ENCODE measurements at places on chromosomes 16 and 17.

DNA sequence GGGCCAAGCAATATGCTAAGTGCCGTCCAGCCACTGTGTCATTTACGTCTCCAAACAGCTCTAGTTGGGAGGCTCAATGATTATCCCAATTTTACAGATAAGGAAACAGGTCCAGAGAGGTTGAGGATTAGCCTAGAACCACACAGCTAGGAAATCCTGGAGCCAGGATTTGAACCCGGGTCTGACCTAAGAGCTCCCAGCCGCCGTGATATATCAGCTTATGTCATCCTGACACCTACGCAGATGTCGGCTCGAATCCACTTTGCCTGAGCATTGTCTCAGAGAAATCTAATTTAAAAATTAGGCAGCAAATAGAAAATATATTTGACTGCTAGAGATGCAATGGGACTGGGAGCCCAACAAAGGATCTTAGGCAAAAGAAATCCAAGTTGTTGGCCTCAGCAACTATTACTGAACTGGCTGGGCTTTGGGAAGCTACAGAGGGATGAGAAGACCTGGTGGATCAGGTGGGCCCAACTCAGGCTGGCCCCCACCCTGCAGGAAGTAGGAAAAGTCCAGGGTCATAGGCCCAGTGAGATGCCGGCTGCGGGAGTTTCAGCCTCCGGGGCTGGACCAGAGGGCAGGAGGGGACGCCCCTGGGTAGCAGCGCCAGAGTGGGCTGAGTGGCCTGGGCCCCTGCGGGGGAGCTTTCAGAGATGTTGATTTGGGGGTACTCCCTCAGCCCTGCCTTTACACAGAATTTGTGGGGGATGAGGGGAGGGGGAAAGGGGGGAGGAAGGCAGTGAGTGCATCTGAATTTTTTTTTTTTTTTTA, 35.1 kb upstream of the IL21R start:
- no peak for DNase-seq

DNA sequence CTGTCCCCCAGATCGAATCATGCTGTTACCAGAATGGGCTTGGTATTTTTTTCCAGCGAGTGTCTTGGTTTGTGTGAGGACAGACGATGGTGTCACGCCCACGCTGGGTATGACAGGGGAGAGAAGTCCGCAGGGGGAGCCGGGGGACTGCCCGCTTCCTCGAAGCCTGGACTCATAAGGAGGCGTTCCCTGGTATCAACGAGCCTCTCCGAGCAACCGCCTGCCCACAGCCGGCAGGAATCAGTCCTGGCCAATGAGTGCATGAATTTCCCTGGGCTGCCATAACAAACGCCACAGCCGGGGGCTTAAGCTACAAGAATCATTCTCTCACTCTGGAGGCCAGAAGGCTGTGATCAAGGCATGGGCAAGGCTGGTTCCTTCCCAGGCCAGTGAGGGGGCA, 26.1 kb upstream of the JPH3 start:
- DNase-seq, result no peak

DNA sequence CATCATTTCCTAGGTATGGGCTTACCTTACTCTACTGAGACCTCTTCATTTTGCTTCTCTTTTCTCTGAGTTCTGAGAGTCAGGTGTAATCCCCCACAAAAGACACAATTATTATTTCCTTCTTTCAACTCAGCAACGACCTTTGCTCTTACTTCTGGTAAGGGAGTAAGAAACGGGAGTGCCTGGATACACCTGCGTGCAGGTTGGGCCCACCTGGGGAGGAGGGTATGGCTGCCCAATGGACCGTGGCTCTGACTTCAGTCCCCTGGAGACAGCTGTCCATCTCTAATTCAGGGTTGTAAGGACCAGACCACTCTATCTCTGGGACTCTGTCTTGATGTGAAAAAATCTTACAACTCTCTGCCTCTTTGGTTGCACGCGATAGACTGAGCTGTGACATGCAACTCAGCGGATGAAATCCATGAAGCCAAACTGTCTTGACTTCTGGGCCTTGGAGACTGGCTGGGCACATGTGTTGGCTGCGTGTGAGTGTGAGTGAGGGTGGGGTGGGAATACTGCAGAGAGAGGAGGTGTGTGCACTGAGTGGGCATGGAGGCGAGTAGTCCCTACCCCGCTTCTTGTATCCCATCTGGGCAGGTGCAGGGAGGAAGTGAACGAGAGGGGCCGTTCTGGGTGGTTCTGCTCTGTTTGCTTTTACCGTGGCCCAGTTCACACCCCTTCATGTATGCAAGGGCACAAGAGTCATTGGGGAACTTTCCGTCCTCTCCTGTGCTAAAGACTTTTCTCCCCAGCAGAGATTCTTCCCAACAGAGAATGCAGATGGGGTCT, 1.2 kb downstream of the TMEM238L start:
- no peak for DNase-seq

DNA sequence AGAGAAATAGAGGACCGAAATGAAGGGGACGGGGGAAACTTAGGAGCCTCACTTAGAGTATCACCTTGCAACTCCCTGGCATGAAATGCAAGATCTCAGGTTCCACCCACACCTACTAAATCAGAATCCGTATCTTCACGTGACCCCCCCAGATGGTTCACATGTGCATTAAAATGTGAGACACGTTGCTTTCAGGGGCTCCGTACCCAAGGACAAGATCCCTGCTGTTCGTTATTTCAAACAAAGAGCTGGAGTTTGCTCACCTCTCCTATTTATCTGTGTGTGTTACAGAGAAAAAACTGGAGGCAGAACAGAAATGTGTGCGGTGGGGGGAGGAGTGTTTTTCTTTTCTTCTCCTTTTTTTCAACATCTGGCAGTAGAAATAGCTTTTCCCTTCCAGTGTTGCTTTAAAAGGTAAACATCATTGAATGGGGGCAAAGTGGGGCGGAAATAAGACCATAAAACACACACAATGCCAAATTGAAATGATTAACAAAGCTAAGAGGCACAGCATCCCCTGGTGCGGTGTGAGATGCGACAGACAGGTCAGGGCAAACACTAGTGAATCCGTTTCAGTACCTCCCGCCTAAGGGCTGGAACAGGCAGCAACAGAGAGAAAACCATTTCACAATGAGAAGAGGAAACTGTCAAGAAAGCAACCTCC, 145.4 kb downstream of the SOX9 start:
- no peak for DNase-seq

- DNase-seq, result no peak
Observed at GRCh38 chr16:78286065-78286464, 186.6 kb downstream of the WWOX start.

GRCh38 chr16:84800158-84800978, 19.4 kb upstream of the CRISPLD2 start:
- no peak for DNase-seq

DNA sequence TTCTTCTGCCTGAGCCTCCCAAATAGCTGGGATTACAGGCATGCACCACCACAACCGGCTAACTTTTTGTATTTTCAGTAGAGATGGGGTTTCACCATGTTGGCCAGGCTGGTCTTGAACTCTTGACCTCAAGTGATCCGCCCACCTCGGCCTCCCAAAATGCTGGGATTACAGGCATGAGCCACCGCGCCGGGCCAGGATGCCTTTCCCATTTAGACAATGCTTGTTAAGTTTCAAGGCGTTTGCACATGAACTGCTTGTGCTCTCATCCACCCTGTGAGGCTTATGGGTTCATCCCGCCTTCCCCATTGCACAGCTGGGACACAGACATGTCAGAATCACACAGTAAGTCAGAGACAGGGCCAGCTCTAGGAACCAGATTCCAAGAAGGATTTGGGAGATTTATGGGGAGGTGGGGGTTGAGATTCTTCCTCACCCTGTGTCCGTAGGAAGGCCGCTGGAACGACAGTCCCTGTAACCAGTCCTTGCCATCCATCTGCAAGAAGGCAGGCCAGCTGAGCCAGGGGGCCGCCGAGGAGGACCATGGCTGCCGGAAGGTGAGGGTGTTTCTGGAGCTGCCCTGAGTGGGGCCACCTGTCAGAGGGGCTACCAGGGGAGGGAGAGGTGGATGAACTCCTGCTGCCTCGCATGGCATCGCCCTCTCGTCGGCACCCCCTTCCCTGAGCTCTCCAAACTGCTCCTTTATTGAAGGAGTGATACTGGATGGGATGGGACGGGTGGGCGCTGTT, 46.3 kb downstream of the MRC2 start:
- DNase-seq, result peak; percentile 24

DNA sequence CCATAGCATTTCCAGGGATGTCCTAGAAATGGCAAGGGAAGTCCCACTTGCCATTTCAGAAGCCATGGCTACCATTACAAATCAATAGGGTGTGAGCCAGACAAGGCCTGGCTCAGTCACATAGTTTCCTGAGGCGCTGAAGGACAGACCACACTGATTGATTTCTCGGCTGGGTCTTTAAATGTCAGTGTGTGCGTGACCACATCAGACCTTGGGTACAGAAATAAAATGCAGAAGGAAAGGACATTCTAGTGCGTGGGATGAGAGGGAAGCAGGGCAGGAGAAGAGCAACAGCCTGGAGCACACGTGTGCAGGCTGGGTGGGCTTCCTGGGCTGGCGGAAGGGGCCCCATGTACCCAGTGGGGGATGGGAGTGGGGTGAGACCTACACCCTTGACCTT, 58.7 kb upstream of the LYRM9 start:
- no peak for DNase-seq

DNA sequence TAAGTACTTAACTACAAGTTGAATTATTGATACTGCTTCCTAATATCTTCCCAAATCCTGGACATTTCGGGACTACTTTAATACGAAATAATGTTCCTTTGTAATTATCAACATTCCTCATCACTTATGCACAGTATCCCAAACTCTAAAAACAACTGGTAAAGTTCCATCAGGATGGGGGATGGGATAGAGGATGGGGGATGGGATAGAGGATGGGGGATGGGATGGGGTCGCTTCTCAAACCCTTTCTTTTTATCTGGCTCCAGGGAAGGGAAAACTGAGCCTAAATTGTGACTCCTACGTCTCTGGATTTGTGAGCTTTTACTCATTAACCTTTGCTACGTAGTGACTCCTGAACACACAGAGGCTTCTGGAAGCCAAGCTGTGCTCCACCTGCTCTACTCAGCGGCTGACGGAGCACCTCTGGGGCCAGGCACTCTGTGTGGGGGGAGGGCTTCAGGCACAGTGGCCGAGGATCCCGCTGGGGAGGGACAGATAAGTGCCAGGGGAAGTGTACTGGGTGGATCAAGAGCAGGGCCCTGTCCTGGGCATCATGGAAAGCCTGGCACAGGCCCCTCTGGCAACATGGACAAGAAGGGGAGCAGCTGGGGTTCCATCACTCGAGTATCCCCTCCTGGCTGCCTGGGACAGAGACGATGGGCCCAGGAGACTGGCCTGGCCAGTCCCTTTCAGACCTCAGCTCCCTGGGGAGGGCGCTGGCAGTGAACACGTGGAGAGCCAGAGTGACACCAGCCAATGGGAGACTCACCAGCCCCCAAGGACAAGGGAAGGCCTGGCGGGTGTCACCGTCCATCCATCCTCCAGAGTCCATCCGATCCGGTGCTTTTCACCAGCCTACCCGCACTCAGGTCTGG, 56.2 kb downstream of the PGS1 start:
- no peak for DNase-seq

- DNase-seq, result peak; percentile 10
Observed at GRCh38 chr17:32264140-32264799, 1.4 kb upstream of the RHBDL3 start.

DNA sequence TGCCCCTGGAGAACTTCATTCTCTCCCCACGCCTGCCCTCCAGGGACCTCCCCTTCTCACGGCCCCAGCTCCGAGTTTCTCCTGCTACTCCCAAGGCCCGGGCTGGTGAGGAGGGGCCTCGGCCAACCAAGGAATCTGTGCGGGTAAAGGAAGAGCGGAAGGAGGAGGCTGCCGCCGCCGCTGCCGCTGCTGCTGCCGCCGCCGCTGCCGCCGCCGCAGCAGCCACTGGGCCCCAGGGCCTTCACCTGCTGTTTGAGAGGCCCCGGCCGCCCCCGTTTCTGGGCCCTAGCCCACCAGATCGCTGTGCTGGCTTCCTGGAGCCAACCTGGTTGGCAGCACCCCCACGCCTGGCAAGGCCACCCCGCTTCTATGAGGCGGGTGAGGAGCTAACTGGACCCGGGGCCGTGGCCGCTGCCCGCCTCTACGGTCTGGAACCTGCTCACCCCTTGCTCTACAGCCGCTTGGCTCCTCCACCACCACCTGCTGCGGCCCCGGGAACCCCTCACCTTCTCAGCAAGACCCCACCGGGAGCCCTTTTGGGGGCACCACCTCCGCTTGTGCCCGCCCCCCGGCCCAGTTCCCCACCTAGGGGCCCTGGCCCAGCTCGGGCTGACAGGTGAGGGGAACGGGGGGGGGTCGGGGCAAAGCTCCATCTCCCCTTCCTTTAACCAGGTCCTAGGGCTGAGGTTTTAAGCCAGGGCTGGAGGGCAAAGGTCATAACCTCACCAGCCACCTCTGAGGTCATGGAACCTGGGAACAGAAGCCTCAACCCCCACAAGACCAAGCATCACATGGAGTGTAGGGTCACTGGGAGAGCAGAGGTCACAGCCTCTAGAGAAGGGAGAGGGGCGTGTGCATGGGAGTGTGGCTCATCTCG, 11.0 kb downstream of the FBRS start:
- DNase-seq, result no peak

DNA sequence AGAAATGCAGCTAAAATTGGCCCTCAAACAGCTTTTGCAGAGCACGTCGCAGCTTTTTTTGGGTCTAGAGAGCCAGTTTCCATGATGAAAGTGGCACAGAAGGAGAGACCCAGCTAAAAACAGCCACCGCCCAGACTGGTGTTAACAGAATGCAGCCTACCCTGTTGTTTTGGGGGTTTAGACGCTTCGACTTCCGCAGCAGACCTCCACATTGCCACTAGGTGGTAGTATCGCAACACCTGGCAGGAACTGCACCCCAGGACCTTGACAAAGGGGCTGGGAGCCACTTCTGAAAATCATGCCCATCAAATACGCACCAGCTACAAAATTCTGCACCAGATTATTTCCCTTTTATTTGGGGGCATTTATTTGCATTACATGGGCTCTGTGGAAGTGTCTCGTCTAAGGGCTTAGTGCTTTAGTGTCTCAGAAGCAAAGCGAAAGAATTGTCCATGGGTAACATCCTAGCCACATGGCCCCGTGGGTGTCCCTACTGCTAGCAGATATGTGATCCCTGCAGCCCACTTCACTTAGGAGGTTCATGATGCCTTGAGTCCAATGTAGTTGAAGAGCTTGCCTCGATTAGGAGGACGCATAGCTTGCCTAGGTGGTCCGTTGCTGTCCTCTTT, 167.1 kb downstream of the HAPSTR1 start:
- no peak for DNase-seq

DNA sequence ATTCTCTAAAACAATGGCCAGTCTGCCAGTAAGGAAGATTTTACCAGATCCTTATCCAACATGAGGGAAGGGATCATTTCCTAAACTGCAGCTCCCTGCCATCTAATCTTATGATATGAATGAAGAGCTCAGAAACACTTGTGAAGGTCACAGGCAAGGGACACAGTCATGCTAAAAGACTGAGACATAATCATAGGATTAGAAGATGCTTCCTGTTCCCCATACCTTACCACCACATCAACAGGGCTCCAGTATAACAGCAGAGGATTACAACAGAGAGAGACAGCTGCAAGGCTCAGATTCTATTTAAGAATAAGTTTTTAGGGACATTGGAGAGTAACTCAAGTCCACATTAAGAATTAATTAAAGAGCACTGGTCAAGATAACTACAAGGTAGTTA, 93.3 kb downstream of the BRIP1 start:
- no peak for DNase-seq

All from lower lobe of right lung (tissue), 2 donors.